Panc1 (cell line): ENCODE measurements at places on chromosomes 2 and 18.

DNA sequence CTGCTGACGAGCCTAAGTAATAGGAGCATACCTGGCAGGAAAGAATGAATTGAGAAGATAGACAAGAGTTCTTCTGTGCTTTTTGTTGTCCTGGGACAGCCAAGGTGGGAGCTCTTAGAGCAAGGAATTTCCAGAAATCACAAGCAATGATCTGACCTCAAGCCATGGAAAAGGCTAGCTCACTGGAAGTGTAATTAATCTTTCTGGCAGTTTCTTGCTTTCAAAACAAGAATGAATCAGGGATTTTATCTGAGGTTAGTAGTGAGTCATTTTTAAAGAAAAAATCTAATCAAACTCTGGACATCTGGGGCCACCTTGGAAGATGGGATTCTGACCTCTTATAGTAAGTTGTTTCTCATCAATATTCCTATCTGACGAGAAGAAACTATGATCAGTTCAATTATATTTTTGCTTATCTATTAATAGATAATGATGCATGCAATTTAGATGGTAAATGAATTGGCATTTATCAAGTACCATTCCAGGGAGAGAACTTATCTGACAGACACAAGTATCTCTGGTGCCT, 98.0 kb downstream of the ADCYAP1 start:
- no peak for DNase-seq

DNA sequence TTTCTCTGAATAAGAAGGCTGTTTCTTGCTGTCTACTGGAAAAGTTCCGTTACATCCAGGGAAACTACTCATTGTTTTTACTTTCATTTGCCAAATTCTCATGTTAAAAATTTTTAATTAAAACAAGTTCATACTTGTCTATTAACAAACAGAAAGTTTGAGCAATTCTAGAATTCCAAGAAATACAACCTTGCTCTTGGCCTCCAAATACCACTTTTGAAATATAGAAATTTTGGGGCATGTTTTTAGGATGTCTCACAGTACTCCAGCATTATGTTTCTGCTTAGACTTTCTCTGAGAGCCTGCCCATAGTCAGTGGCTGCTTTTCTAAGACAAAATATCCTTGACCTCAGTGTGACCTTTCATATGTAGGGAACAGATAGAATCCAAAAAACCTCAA, 228.7 kb upstream of the RND3 start:
- DNase-seq = no peak

GRCh38 chr2:35822716-35823115, 532.9 kb upstream of the CRIM1 start:
- no peak for DNase-seq

DNA sequence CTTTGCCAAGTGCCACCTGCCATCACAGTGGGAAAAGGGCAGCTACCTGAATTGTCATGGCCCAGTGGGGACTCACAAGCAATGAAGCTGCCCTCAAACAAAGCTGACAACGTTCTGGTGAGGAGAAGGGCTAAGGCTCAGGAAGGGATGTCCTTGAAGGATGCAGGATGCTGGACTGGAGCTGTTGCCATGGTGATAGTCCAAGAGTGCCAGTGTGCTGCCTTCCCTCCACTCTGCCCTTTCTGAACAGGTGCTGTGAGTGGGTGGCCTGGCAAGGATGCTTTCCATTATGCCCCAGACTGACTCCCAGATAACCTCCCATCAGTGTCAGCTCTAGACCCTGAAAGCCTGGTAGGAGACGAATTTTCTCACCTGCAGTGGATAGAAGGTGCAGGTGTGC, 137.8 kb upstream of the GYPC start:
- no peak for DNase-seq

DNA sequence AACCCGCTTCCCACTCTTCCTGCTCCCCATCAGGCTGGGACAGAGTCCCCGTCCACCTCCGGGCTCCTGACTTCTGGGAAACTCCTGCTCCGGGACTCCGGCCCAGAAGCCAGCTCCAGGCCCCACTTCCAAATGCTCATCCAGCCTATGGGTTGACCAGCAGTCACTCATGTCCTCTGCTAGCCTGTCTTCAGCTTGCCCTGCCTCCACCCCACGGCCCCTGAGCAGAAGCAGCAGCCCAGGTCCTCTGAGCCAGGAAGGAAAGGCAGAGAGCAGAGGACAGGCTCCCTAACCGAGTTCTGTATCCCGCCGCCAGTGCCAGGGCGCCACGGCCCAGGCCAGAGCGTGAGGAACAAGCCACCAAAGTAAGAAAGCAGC, 86.4 kb upstream of the ID2 start:
- no peak for DNase-seq

GRCh38 chr2:227701556-227701955, 16.3 kb downstream of the SLC19A3 start:
- no peak for DNase-seq

DNA sequence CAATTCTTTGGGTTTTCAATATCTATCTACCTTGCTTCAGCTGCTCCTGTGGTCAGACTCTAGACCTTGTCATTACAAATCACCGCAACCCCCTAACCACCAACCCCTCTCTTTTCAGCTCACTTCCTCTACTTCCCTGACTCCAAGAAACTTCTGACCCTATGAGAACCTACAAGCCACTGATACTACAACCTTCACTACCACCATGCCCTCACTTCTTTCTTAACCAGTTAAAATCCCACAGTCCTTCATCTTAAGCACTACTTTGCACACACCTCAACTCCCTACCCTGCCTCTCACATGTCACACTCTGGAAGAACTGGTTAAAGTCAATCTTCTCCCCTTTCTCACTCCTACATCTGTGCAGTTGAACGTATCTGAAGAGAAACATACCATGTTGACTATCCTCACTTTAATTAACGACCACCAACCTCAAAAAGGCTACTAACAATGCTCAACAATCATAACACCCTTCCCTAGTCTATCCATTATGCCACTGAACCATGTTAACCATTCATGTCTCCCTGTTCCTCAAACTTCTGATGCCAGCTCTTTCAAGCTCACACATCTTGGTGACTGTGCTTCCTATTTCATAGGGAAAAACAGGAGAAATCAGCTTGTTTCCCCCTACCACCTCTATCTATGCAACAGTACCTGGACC, 12.6 kb downstream of the EIF2AK3 start:
- no peak for DNase-seq

- no peak for DNase-seq
Observed at GRCh38 chr2:99187011-99187410, 6.0 kb downstream of the MRPL30 start.

DNA sequence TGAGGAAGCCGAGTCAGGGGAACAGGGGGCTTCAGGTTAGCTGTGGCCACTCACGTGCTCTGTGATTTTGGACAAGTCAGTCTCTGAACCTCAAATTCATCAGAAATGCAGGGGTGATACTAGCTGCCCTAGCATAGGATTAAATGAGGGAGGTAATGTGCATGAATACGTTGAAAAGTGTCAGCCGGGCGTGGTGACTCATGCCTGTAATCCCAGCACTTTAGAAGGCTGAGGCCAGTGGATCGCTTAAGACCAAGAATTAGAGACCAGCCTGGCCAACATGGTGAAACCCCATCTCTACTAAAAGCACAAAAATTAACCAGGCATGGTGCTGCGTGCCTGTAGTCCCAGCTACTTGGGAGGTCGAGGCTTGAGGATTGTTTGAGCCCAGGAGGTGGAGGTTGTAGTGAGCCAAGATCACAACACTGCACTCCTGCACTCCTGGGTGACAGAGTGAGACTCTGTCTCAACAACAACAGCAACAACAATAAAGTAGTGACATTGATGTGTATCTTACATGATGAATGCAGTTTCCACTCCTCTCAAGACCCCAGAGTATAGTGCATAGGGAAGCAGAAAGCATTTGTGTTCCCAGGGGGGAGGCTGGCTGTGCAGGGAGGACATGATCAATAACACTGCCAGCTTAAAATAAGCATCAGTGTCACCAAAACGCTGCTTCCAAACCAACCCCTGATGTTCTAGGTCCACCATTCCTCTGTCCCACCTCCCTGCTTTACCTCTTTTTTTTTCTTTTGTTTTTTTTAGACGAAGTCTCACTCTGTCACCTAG, 68.8 kb downstream of the HNRNPLL start:
- DNase-seq = no peak

DNA sequence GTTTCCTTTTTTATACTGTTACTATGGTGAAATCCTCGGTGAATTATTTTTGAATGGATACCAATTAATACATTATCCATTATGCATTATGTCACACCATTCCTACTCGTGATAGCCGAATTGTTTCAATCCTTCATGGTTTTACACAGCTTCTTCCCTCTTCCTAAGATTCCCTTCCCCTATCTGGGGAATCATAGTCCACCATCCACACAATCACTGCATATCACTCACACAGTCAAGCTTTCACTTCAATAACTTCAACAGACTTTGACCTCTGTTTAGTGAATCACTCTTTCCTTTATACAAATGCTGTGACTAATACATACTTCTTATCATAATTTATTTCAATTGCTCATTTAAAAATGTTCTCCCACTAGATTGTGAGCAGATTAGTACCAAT, 1108.1 kb upstream of the LRRTM1 start:
- DNase-seq = no peak

DNA sequence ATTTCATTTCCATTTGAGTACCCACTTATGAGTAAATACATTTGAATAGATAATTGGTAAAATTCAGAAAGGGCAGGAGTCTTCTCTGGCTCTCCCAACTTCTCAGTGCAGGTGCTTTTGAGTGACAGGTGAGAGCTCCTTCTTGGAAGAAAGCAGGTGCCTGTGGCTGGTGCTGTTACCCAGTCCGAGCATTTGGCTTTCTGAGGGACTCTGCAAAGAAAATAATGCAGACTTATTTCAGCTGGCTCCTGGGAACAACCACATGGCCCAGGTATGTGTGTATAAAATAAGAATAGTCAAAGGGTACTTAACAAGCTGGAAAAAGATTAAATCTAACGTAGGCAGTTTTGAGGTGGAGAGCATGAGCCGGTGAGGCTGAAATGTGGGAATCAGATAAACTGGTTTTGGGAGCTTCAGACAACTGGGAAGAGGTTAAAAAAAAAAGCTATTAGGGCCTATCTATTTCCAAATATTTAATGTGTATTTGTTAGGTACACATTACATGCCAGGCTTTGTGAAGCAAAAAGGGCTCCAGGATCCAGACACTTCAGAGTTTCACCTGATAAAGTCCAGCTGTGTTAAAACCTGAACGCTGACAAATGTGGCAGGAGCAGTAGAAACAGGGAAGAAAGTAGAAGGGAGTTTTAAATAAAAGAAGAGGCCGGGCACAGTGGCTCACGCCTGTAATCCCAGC, 20.6 kb downstream of the ZNF236 start:
- no peak for DNase-seq

- DNase-seq = no peak
Observed at GRCh38 chr2:149320362-149320761, 10.0 kb upstream of the LYPD6 start.

DNA sequence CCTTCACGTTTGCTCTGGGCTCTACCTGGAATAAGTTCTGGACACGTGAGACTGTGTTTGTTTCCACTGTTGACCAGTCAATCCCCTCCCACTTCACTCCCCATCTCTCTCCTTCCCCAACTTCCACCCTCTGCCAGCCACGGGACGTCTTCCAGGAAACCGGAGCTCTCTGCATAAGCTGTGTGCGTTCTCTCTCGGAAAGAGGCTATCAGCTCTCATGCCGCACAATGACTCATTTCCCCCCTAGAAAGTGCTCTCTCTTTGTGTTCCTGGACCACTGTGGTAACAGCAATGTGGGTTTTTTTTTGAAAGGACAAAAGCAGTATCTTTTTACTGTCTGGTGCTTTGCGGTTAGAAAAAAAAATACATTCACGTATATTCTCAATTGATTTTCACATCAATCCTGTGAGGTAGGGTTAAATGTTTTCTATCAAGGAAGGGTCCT, 10.2 kb downstream of the PROKR1 start:
- DNase-seq = no peak

GRCh38 chr2:54528311-54528955, 72.3 kb downstream of the SPTBN1 start:
- no peak for DNase-seq

DNA sequence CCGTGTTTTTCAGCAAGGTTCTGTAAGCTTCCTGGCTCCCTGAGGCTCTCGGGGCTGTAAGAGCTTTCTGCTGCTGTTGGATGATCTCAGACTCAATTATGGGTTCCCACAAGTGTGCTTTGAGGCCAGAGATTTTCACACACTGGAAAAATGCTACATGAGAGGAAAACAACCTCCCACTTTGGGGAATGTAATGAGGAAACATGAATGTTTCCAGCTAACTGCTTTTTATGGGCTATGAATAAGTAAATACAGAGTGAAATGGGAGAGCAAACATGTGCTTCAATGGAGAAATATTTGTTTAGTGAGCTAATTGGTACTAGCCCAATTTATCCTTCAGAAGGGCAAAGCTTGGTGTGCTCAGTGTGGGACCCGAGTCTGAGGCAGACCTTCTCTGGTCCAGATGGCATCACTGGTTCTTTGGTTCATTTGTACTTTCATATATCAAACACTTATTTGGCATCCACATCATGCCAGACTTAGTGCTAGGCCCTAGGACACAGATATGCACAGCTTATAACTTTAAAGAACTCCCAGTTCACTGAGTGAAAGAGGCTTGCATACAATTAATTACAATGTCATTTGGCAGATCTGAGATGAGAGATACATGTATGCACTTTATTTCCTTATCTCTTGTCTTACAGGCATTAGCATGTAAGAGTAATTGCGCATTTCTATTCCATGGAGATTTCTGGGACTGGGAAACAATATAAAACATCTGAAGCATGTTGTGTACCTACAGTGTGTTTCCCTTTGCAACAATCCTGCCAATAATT, 248.8 kb downstream of the RDH14 start:
- no peak for DNase-seq

DNA sequence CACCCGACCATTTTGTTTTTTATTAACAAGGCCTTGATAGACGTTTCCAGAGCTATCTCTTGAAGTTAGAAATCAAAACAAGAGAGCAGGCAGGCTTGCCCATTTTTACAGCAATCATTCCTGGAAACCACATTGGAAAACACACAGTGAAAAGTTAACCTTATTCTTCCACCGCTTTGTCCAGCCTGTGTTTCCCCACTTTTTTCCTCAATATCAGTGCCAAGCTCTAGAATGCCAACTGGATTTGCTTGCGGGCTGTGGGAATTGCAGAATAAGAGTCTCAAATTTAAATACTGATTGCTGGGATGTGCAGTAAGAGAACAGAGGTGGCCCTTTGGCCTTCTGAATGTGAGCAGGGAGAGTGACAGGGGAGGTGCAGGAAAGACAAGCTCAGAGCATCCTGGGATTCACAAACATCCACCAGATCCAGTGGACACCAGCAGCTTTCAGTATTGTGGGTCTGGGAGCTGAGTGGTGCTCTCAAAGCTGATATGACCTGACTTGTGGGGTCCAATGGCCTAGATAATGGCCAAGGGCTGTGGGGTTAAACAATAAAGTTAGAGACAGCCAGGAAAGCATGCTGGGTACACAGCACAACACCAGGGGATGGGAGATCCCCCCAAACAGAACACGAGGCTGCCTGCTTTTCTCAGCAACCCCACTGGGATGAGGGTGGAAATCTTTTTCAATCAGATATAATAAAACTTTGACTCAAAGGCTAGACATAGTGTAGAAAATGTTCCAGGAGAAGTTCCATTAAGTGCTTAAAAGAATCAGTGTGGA, 15.5 kb downstream of the CYP1B1 start:
- DNase-seq = no peak
